ENCODE measurements at places on chromosomes 1 and 21.
A peak's percentile ranks its signal among the peaks of the same experiment; 100 is the strongest.

DNA sequence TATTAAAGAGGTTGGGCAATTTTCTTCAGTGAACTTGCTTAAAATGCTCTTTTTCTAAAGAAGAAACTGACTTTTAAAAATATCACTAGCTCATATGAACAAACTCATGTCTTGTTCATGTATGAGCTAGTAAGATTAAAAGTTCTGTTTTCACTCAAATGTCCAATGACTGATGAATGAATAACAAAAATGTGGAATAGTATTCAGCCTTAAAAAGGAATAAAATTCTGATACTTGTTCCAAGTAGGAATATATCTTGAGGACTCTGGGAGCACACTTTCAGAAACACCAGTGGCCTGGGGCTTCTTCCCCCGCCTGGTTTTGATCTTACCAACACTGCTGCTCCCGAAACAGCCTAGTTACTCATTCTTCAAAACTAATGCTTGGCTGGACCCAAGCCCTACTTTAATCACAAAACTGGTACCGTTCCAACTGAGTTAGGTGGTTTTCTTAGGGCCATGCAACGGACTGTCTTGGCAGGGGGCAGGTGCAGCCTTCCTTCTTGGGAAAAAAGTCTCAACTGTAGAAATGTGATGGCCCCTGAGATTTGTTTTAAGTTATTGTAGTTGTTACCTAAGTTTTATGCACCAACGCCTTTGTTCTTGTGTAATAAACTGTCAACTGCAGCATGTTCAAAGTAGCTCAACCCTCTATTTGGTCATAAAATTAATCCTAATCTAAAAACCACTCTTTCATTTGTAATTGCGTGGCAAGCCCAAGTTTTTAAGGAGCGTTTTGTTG is 116.0 kb downstream of the ETS2 start:
- no peak for DNase-seq

GRCh38 chr1:106458866-106459265 is 597.6 kb upstream of the PRMT6 start:
- no peak for DNase-seq

DNA sequence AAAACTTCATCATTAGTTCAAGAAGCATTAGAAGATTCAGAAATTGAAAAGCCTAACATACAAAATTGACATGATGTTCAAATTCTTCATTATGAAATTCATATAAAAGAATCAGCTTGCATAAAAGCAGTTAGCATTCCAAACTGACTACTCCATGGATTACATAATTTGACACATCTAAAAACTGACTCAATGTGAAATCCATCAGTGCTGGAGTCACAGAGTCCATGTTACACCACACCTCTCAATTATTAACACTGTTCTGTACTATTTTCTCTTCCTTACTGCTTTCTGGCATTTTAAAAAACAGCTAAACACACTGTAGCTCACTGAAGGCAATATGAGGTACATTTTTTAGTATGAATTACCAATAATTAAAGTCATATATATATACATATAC is 28.0 kb downstream of the ARHGAP29 start:
- DNase-seq, result no peak

DNA sequence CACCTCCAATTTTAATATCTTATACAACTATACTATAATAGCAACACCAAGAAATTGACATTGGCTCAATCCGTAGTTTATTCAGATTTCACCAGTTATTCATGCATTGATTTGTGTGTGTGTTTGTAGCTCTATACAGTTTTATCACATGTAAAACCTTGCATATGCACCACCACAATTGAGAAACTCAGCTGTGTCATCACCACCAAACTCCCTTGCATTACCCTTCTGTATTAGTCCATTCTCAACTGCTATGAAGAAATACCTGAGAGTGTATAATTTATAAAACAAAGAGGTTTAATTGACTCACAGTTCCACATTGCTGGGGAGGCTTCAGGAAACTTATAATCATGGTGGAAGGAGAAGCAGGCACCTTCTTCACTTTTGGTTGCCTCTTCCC is 162.1 kb downstream of the PATJ start:
- DNase-seq, result no peak

DNA sequence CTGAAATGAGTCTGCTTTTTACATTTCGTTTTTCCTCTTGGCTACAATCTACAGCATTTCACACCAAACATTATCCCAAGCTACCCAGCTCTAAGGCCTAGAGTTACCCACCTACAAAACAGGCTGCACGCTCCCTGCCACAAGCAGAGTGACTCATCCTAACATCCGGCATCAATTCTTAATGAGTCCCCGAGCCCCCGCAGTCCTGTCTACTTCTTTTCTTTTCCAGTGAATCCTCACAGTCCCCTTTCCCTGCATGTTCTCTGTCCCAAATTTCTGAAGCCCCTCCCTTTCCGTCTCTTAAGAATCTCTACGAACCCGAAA is 650 bp downstream of the PCNX2 start:
- no peak for DNase-seq

DNA sequence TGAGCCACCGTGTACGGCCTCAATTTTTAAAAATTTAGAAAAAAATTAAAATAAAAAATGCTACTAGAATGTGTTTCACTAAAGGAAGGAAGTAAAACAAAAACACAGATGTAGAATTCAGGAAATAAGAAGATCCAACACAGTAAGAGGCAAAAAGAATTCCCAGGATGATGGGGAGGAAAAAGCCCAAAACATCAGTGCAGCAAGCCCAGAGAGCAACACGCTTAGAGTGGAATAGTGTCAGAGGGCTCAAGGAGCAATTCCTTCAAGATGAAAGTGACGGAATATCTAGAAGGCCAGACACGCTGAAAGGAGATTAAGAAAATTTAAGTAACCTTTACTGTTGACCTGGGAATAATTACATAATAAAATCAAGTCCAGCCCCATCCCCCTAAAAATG is 80.4 kb downstream of the DAP3 start:
- DNase-seq, result no peak

GRCh38 chr21:28522014-28522799 is 470.5 kb downstream of the LTN1 start:
- no peak for DNase-seq

- DNase-seq, result no peak
Observed at GRCh38 chr21:42467140-42467983, 28.7 kb downstream of the RSPH1 start.

DNA sequence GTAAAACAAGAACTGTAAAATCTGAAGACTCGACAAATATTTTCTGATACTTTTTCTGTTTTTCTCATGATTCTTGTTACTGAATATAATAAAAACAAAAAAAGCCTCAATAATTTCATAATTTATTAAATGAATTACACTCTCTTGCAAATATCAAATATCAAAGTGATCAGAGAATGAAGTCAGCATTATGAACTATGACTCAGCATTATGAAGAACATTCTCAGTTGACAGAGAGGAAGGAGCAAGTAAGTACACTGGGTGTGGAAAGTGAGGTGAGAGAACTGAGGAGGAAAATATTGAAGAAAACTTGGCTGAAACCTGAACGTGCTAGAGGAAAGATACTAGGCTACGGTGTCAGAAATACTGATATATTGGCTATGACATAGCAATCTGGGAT is 529.5 kb downstream of the KCNT2 start:
- no peak for DNase-seq

GRCh38 chr1:54403808-54404261 is 2.4 kb downstream of the SSBP3 start:
- DNase-seq, result no peak

GRCh38 chr21:33943293-33943692 is 27.7 kb upstream of the ATP5PO start:
- DNase-seq, result peak; percentile 48

DNA sequence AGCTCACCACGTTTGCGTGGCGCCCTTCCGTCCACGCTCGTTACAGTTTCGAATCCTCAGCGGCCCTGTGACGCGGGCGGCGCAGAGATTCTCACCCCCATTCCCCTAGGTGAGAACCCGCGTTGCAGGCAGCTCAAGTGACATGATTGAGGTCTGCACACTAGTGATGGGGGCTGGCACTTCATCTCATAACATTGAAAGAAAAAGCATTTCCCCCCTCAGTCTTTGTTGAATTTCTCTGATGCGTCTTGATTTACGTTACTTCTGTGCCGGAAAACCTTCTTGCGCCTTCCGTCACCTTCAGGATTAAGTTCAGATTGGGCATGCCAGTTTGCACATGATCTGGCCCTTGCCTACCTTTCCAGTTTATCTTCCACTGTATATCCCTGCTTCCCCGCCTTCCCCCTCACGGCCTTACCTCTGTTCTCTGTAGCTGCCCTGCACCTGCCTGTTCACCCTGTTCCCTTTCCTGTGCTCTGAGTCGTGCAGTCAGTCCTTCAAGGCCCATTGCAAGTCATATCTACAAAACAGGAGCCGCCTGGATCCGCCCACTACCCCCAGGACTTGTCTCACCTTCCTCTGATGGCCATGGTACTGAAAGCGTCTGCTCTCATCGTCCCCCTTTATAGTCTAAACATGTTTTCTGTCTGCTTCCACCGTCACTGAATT is 1.1 kb downstream of the CTPS1 start:
- DNase-seq, result peak; percentile 9

DNA sequence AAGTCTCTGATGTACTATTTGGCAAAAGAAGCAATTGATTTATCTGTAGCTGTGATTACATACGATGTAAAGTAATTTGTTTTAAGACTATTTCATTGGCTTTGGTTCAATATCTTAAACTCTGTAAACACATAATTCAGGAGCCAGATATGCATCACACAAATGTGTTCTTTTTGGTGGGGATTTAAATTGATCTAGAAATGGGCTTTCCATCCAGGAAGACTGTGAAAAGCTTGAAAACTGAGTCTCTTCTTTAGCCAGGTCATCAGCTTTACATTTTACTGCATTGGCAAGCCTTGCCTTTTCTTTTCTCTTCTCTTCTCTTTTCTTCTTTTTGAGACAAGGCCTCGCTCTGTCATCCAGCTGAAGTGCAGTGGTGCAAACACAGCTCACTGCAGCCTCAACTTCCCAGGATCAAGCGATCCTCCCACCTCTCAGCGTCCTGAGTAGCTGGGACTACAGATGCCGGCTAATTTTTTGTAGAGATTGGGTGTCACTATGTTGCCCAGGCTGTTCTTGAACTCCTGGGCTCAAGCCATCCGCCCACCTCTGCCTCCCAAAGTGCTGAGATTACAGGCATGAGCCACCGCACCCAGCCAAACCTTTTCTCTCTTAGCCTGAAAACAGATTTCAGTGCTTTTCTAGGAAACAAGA is 1.4 kb downstream of the RCAN3 start:
- DNase-seq, result no peak

- DNase-seq, result no peak
Observed at GRCh38 chr1:170634293-170634692, 29.6 kb upstream of the PRRX1 start.

DNA sequence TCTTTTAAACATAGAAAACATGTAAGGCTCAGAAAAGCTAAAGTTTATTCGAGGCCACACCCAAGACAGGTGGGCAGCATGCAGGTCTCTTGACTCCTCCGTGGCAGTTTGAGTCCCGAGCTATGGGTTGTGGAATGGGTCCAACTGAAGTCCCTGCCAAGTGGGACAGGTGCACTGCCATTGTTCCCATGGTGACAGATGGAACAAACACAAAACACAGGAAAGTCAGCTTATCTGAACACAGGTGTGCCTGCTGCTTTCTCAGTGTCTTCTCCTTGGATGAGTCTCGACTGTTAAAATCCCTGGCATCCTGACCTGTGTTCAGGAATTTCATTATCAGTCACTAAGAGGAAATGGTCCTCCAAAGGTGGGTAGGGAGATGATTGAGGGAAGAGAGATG is 99.0 kb upstream of the RAB4A start:
- DNase-seq, result peak; percentile 73

GRCh38 chr21:33947451-33948095 is 32.0 kb upstream of the ATP5PO start:
- DNase-seq, result no peak

- DNase-seq, result peak; percentile 17
Observed at GRCh38 chr1:169892927-169893644, 610 bp downstream of the SCYL3 start.

GRCh38 chr21:27649762-27650161 is 682.9 kb upstream of the ADAMTS5 start:
- DNase-seq, result no peak

DNA sequence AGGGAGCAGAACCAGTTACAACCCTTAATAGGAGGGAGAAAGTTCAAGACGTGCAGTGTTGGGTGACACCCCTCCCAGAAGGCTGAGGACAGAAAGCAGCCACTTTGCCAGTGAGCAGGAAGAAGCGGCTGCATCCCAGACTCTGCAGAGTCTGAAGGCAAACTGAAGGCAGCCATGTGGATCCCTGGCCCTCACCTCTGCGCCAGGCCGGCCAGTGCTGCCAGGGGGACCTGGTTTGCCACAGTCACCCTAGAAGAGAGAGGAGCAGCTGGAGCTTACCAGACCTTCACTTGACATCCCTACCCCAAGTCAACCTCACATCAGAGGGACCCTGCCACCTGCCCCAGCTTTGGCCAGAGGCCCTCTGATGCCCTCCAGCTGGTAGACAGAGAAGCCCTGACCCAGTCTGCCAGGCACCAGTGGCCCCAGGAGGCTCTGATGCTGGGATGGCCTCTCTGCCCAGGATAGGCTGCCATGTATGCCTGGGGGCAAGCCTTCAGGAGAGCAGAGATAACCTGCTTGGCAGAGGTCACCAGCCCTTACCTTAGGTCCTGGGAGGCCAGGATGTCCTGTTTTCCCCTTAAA is 16.3 kb upstream of the PEF1 start:
- DNase-seq, result no peak

DNA sequence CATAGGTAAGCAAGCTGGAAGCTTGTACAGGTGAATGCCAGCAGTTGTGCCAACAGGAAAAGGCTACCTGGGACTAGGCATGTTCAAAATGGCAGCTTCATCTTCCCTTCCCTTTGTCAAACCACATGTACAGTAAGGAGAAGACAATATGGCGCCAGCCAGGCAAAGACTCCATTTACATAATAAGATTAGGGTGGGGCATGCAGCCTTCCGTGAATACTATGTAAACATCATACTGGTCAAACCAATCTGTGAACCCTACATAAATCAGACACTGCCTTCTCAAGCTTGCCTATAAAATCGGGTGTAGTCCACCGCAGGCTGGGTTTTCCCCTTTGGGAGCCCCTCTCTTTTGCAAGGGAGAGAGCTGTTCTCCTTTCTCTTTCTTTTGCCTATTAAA is 24.6 kb downstream of the ATF3 start:
- no peak for DNase-seq

Data from NCI-H1105 (cell line).